ENCODE measurements at places on chromosomes 3 and 15. TPM values are rescaled to one million over a fixed set of nuclear protein-coding genes. Genes with fewer than 3 reads are reported as not detected.

Gene CD80
- polyA plus RNA-seq = not detected

Gene TGM5
- 0.03 TPM for polyA plus RNA-seq

Gene TEX55
- polyA plus RNA-seq = not detected

Gene CHRFAM7A
- 0.29 TPM for polyA plus RNA-seq

Gene KLHDC8B
- polyA plus RNA-seq = 26.7 TPM
